ENCODE measurements at places on chromosomes 7 and 10.

DNA sequence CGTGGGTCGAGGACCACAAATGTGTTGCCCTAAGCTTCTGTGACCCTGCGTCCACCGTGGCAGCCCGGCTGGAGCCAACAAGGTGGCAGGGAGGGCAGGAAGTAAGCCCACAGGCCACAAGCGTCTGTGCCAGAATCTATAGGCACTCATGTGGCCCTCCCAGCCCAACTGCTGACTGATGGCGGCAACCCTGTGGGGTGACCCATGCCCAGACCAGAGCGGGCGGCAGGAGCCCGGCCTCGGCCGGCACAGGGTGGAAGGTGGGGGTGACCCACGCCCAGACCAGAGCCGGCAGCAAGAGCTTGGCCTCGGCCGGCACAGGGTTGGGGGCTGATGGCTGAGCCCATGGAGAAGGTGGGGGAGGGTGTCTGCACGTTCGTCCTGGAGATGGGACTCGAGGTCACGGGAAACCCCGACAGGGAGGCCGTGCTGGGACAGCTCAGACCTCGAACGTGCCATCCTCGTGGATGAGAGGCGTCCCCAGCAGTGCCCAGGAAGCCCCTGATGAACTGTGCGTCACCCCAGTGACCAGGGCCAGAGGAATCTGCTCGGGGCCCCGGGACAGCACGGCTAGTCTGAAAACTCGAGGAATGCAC, 181.0 kb downstream of the ELFN1 start:
- peak; percentile 37 for DNase-seq

DNA sequence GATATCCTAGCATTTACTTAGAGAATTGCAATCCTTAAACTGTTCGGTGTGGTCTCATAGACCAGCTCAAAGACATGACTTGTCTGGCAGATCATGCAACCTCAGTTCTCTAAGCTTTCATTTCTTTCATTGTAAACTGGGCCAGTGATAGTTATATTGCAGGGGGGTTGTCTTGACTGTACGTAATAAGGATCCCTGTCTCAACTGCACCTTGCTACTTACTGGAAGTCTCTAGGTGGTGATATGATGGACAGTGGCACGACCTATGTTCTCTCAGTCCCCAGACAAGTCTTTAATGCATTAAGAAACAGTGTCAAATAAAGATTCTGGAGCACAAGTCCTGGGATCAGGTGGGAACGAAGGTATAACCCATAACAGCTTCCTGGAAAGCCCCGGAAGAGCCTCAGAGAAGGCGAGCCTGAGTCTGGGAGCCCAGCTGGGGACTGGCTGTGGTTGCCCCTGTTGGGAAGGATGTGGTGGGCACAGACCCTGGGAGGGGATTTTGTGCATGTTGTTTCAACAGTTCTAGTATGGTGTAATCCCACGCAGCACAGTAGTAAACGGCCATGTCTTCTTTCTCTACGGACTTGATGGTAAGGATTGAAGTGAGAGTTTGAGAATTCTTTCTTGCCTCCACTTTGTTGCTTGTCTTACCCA, 26.0 kb upstream of the TARP start:
- no peak for DNase-seq

- DNase-seq: no peak
Observed at GRCh38 chr7:104371216-104371979, 43.0 kb downstream of the LHFPL3 start.

DNA sequence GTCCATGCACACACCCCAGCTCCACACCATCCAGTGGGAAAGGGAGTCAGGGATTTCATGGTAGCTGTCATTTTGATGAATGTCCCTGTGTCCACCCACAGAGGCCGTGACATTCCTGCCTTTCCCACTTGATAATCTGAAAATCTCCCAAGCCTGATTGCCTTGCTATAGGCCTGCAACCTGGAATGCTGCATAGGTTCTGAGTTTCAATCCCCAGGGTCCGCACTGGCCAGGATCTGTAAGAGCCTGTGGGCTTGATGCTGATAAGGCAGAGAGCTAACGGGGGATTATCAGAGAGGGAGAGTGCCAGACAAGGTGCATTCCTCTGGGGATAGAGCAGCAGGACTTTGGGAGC, 57.5 kb downstream of the RBM20 start:
- no peak for DNase-seq

DNA sequence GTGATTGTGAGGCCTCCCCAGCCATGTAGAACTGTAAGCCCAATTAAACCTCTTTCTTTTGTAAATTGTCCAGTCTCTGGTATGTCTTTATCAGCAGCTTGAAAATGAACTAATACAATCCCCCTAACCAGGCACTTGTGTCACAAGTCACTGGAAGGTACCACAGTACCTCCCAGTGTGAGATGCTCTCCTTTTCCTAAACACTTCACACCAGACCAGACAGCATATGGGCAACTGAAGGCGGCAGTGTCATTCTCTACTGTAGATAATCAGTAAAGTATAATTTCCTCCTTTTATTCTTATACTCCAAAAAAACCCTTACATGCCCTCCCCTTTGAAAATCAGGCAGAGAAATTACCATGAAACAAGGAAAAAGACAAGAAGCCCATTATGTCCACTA, 113.2 kb downstream of the CALN1 start:
- no peak for DNase-seq

DNA sequence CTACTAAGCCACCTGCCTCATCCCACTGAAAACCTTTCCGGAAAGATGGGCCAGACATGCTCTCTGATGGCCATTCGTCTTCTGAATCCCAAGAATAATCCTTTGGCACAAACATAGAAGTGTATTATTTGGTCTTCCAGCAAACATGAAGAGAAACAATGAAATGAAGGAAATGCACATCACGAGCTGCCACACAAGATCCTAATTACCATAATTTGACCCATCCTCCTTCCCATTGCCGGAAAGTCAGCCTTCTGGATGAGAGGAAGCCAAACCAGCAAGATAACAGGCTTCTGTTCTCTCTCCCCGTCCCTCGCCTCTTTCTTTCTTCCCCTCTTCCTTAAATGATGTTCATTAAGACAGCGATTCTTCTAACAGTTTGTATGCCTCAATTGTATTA, 218.9 kb upstream of the KMT2E start:
- no peak for DNase-seq

GRCh38 chr7:98073047-98073446, 33.6 kb upstream of the LMTK2 start:
- no peak for DNase-seq

- DNase-seq: no peak
Observed at GRCh38 chr10:98568551-98568950, 121.8 kb upstream of the HPS1 start.

DNA sequence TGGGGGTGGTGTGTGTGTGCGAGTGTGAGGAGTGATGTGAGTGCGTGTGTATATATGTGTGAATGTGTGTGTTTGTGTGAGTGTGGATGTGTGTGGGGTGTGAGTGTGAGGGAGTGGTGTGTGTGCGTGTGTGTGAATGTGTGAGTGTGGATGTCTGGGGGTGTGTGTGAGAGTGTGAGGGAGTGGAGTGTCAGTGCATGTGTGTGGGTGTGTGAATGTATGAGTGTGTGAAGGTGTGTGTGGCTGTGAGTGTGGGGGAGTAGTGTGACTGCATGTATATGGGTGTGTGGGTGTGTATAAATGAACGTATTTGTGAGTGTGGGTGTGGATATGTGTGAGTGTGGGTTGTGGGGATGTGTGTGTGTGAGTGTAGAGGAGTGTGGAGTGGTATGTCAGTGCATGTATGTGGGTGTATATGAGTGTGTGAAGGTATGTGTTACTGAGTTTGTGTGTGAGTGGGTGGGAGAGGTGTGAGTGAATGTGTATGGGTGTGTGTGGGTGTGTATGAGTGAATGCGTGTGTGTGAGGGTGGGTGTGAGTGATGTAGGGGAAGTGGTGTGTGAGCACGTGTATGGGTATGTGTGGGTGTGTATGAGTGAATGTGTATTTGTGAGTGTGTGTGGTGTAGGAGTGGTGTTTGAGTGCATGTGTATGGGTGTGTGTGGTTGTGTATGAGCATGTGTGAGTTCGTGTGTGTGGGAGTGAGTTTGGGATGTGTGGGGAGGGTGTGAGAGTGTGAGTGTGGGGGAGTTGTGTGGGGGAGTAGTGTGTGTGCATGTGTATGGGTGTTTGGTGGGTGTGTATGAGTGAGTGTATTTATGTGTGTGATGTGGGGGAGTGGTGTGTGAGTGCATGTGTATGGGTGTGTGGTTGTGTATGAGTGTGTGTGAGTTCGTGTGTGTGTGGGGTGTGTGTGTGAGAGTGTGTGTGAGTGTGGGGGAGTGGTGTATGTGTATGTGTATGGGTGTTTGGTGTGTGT, 28.5 kb upstream of the NUB1 start:
- no peak for DNase-seq

GRCh38 chr10:96292971-96293920, 11.0 kb upstream of the DNTT start:
- peak; percentile 25 for DNase-seq

All from EL (cell line).